A549 (cell line): ENCODE measurements at places on chromosomes 7 and 10.
A peak's percentile ranks its signal among the peaks of the same experiment; 100 is the strongest.

DNA sequence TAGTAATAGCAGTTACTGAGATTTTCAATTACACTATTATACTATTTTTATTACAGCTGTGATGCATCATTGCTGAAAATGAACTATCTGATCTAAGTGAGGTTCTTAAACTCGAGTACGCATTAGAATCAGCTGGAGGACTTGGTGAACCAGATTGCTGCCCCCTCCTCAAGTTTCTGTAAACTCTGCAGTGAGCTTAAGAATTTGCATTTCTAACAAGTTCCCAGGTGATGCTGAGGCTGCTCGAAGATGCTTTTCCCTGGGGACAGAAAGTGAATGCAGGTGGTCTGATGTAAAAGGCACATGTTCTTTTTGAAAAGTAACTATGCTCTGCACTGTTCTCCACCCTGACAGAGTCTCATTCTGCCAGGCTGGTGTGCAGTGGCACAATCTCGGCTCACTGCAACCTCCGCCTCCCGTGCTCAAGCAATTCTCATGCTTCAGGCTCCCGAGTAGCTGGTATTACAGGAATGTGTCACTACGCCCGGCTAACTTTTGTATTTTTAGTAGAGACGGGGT, 12.5 kb downstream of the RNF133 start:
- DNase-seq, result no peak

DNA sequence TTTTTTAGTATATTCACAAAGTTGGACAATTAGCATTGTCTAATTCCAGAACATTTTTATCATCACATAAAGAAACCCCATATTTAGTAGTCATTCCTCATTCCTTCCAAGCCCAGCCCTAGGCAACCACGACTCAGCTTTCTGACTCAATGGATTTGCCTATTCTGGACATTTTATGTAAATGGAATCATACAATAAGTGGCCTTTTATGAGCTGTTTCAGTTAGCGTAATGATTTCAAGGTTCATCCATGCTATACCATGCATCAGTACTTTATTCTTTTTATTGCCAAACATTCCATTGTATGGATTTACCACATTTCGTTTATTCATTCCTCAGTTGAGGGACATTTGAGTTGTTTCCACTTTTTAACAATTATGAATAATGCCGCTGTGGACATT, 249.2 kb downstream of the DYNC1I1 start:
- no peak for DNase-seq

DNA sequence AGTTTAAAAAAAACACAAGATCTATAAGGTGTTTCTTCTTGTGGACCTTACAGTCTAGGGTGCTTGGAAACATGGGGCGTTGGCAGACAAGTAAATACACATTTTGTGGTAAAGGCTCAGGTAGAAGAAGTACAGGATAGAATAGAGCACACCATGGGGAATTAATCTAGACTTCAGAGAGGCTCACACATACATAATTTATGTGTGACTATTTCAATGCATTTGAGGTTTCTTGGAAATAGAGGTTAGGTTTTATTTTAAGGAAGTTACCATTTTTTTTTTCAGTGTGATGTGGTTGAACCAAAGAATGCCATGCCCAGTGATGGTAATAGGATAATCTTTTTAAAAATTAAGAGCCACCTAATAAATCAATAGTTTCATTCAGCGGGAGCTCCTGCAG, 12.8 kb downstream of the CFTR start:
- DNase-seq, result no peak

DNA sequence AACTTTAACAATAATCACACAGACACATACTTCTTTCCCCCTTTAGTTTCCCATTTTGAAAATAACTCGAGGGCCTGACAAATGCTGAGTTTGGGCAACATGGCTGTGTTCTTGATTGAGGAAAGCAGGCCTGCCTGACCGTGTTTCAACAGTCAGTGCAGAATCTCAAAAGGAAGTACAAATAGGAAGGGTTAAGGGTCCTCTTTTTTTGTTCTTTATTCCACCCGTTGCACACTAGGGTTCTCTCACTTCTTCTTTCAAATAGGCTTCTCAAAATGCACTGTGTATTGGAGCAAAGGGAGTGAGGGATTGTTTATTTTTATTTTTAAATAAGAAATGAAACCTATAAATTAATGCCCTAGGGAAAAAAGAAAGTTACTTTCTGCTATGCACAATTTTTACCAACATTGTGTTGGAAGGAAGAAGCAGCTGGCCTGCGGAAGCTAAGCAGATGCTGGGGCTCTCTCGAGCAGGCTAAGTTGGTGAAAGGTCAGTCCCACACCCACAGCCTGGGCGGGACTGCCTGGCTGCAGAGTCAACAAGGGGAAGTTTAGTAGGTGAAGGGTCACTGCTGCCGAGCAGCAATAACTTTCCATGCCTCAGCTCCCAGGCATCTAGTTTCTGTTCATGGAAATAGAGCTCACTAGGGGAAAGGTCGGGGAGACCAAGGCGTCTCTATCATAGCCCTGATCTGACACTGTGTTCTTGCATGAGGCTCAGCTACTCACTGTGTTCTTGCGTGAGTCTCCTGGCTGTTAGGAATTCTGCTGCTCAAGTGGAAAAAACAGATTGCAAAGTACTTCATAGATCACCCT, 12.2 kb upstream of the PDK4 start:
- peak; percentile 87 for DNase-seq

DNA sequence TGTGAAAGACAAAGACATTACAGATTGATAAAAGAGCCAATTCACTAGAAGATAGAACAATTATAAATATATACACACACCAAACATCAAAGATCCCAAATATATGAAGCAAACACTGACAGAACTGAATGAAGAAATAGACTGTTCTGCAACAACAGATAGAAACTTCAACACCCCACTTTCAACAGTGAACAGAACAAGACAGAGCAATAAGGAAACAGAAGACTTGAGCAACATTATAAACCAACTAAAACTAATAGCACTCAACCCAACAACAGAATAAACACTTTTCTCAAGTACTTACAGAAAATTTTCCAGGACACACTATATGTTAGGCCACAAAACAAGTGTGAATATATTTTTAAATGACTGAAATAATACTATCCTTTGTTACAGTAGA, 10.9 kb downstream of the CDCA7L start:
- DNase-seq, result no peak

- no peak for DNase-seq
Measured at GRCh38 chr10:47249881-47250280, 50.1 kb upstream of the GDF10 start.

DNA sequence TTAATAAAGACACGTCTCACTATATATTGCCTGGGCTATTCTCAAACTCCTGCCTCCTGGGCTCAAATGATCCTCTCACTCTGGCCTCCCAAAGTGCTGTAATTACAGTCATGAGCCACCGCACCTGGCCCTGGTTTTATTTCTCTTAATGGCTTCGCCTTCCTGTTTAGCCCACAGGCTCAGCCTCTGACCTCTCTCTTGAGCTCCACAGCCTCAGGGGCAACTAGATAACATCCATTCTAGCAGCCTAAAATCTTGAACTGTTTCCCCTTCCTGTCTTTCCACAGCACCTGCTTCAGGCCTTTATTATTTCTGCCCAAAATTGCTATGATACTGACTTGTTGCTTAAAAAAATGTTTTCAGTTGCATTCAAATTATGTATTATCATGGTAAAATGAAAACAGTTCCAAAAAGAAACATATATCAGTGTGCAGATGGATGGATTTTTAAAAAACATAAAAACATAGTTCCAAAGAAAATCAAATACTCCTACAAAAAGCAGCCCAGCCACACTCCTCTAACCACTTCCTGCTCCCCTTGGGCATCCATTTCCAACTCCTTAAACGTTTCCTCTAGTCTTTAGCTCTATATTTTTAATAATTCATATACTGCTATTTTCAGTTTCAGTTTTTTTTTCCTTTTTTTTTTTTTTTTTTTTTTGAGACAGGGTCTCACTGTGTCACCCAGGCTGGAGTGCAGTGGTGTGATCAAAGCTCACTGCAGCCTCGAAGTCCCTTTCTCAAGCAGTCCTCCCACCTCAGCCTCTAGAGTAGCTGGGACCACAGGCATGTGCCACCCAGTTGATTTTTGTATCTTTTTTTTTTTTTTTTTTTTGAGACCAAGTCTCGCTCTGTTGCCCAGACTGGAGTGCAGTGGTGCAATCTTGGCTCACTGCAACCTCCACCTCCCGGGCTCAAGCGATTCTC, 5.1 kb upstream of the BAZ1B start:
- no peak for DNase-seq

GRCh38 chr10:34872820-34873219, 57.7 kb upstream of the PARD3 start:
- no peak for DNase-seq

- no peak for DNase-seq
Measured at GRCh38 chr10:29037348-29038113, 251.3 kb upstream of the LYZL1 start.

DNA sequence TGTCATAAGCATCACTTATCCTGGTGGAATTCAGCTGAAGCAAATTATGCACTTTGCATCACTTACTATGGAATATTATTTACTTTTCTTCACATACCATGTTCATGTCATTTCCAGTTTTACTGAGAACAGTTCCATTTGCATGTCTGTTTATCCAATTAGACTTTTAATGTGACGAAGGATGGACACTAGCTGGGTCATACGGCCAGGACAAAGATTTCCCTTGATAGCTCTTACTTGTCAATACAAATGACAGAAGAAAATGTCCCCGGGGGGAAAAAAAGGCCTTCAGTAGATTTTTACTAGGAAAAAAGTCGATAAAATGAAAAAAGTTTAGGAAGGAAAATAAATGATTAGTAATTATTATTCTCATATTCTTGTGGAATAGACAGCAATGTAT, 106.6 kb downstream of the RAPGEF5 start:
- DNase-seq, result no peak

GRCh38 chr10:86664341-86665217, 3.7 kb upstream of the LDB3 start:
- DNase-seq, result no peak

DNA sequence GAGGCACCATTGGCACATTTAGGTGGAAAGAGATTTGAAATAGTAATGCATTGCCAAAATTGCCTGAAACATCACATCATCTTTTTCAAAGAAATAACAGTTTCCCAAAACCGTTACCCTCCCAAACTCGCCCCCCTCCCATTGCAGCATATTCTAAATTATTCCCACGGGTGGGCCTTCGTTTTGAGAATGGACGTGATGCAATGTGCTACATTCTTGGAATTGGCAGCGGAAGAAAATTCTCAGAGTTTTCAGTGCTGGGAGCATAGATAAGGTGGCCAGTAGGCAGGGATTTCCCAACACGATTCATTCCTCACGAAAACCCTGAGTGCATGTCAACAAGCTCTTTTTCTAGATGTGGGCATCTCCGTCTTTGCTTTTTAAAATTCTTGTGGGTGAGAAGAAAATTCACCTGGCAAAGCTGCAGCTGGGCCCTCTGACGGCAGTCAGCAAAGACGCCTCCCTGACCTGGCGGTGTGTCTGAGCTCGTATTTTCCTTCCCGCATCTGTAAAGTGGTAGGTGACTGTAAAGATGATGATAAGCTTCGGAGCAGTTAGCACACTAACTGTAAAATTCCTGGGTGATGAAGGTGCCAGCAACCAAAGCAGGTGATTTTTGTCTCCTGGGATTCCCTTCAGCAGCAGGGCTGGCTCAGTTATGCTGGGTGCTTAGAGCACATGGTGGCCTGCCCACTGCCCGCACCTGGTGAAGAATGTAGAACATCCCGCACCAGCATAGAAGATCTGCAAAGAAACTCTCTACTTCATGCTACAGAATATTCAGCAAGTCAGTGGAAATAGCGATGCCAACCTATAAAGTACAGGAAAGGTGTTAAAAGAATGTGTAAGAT, 141.9 kb upstream of the KLF6 start:
- DNase-seq, result no peak
